ENCODE measurements at places on chromosomes 7 and 10.

DNA sequence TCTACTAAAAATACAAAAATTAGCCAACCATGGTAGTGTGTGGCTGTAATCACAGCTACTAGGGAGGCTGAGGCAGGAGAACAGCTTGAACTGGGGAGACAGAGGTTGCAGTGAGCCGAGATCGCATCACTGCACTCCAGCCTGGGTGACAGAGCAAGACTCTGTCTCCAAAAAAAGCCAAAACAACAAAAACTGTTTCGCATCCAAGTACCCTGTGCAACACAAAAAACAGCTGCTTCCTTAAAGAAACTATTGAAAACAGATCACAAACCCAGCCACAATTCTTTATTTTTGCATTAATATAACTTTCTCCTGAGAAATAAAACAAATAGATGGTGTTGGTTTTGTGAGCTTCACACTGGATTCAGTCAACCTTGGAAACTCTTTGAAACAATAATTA, 112.1 kb upstream of the AFAP1L2 start:
- DNase-seq, result no peak

DNA sequence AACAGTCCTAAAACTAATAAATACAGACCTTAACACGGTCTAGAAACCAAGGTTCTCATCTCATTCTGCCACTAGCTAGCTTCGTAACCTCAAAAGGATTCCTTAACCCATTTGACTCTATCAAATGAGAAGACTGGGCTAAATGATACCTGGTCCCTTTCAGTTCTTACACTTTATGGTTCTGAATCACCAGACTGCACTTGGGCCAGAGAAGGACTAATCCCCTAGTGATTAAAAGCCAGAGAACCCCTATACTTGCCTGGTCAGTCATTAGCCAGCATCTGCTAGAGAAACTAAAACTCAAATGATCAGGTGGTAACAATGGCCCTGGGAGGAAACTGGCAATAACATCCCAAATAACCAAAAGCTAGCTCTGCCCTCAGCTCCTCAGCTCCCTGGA, 16.8 kb downstream of the TMEM243 start:
- no peak for DNase-seq

DNA sequence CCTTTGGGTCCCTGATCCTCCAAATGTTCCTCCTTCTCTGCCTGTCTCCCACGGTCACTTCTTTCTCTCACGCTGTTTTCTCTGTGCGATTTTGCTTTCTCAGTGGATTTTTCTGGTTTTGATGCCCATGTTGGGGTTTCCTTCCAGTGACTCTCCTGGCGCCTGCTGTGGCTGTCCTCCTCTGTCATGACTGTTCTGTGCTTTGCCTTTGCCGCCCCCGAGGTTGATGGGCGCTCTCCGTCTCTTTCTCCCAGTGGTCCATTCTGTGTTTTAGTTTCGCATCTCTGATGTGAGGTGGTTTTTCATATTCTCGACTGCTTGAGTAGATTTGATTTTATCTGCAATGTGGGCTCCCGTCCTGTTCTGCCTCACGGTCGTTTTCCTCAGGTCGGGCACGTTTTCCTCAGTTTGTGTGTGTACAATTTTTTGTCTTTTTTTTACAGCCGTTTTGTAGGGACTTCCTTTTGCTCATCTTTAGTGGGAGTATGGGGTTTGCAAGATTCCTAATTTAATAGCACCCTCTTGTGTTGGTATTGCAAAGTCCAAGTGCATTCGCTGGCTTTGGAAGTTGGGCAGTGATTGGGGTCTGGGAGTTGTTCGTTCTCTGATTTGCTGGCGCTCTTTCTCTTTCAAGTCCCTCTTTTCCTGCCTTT, 100.0 kb downstream of the INPP5A start:
- no peak for DNase-seq

DNA sequence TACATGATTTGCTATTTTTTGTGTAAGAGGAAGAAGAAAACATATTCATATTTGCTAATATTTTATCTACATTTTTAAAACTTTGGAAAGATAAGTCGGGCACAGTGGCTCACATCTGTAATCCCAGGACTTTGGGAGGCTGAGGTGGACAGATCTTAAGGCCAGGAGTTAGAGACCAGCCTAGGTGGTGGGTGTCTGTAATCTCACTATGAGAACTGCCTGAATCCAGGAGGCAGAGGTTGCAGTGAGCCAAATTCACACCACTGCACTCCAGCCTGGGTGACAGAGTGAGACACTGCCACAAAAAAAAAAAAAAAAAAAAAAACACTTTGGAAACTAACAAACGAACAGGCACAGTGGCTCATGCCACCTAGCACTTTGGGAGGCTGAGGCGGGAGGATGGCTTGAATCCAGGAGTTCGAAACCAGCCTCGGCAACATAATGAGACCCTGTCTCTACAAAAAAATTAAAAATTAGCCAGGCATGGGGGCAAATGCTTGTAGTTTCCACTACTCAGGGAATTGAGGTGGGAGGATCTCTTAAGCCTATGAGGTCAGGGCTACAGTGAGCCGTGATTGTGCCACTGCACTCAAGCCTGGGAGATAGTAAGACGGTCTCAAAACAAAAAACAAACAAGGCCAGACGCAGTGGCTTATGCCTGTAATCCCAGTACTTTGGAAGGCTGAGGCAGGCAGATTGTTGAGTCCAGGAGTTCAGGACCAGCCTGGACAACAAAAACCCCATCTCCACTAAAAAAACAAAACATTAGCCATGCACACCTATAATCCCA, 25.6 kb downstream of the HERC4 start:
- DNase-seq, result no peak

- DNase-seq, result no peak
Measured at GRCh38 chr7:3592401-3593134, 291.5 kb downstream of the SDK1 start.

GRCh38 chr7:16590424-16590823, 55.1 kb downstream of the ANKMY2 start:
- no peak for DNase-seq

DNA sequence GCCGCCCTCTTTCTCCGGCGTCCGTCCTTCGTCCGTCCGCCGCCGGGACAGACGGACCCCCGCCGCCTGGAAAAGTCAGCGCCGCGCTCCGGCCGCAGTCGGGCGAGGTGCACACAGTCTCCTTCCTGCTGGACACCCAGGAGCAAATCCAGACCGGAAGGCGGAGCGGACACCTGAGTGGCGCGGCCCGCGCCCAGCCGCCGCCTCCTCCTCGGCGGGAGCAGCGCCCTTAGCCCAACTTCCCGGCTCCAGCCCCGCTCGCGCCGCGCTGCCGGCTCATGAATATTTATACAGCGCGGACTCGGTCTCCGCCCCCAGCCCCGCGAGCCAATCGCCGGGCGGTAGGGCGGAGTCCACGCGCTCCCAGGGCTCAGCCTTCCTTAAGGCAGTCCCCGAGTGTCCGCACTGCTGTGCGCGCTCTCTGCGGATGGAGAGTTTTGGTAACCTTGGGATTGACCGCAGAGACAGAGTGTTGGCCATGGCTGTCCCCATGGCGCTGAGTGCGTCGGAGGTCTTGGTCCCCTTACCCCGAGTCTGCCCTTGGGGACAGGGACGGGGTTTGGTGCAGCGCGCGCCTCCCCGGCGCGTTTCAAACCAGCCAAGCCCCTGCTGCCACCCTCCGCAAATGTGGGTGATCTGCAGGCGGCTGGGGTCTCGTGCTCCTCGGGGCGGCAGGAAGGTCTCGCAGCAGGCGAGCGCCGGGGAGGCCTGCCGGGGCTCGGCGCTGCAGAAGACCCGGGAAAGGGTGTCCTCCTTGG, at the start of gene FZD8:
Gene FZD8, minus strand, starts transcription at position 262 of the 758 bp plus-strand sequence. CDS start 867 bp downstream, outside the sequence.
- peak; percentile 81 for DNase-seq

GRCh38 chr10:48598243-48598935, 6.5 kb downstream of the ARHGAP22 start:
- DNase-seq, result no peak

DNA sequence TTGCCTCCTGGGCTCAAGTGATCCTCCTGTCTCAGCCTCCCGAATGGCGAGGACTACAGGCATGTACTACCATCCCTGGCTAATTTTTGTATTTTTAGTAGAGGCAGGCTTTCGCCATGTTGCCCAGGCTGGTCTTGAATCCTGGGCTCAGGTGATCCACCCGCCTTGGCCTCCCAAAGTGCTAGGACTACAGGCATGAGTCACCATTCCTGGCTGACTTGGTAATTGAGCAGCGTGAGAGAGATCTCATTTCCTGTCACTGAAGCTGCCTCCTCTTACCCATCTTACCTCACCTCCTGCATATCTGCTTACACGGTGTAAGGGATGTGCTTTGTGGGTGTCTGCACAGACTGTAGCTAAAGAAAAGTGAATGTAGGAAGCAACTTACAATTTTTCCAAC, 9.7 kb downstream of the IFIT3 start:
- peak; percentile 41 for DNase-seq

GRCh38 chr10:68133523-68133922, 24.2 kb downstream of the MYPN start:
- no peak for DNase-seq

Data from activated naive CD8-positive, alpha-beta T cell treated with anti-CD3 and anti-CD28 coated beads for 36 hours (primary cell).